ENCODE measurements at places on chromosomes 1 and 21. TPM values are rescaled to one million over a fixed set of nuclear protein-coding genes. Genes with fewer than 3 reads are reported as not detected.

The CACNA1S gene
- not detected for total RNA-seq

The C1orf116 gene
- total RNA-seq: 6.9 TPM

The CHIT1 gene
- total RNA-seq: not detected

The KRTAP10-7 gene
- total RNA-seq: not detected

The CDK18 gene
- 1.0 TPM for total RNA-seq

The DPT gene
- total RNA-seq: not detected

The S1PR1 gene
- 0.22 TPM for total RNA-seq

The ERICH3 gene
- not detected for total RNA-seq

The HMCN1 gene
- 0.05 TPM for total RNA-seq

The SPRR1B gene
- not detected for total RNA-seq

The RASSF5 gene
- 0.98 TPM for total RNA-seq

The FALEC gene
- total RNA-seq: not detected

The MCOLN3 gene
- total RNA-seq: 3.9 TPM

The EVA1C gene
- 58.0 TPM for total RNA-seq

The SLC9C2 gene
- not detected for total RNA-seq

The BRDT gene
- total RNA-seq: not detected

The CCDC190 gene
- total RNA-seq: not detected

The CFHR3 gene
- total RNA-seq: 0.16 TPM

The MEX3A gene
- 2.2 TPM for total RNA-seq

The GBP4 gene
- total RNA-seq: not detected

The PTGFRN gene
- 12.6 TPM for total RNA-seq

The AADACL4 gene
- not detected for total RNA-seq

The ST6GALNAC5 gene
- 0.22 TPM for total RNA-seq

The KCNQ4 gene
- 0.27 TPM for total RNA-seq

The TRIM45 gene
- 1.2 TPM for total RNA-seq

The NID1 gene
- total RNA-seq: 9.8 TPM

The IL12RB2 gene
- 0.12 TPM for total RNA-seq

The MX2 gene
- not detected for total RNA-seq

The OR2T33 gene
- not detected for total RNA-seq

The FMO4 gene
- total RNA-seq: 0.67 TPM

The RAP1GAP gene
- total RNA-seq: 10.7 TPM

The MTARC1 gene
- total RNA-seq: 9.4 TPM

The ARHGAP30 gene
- 0.14 TPM for total RNA-seq

The ABCA4 gene
- 0.35 TPM for total RNA-seq

The WNT3A gene
- not detected for total RNA-seq

The PCP4 gene
- total RNA-seq: not detected

The NCF2 gene
- total RNA-seq: 1.1 TPM

The MATN1 gene
- 0.10 TPM for total RNA-seq

The DRAM2 gene
- 21.8 TPM for total RNA-seq

The OPRD1 gene
- total RNA-seq: not detected

The GREM2 gene
- total RNA-seq: 0.07 TPM

All from A549 treated with Hydrocortisone at 1 μM for 4 hours (cell line).